A172 (cell line): ENCODE measurements at places on chromosomes 6 and 20. TPM values are rescaled to one million over a fixed set of nuclear protein-coding genes. Genes with fewer than 3 reads are reported as not detected.

Gene FABP7
- 0.19 TPM in 1 of 2 replicates, not detected in the other for total RNA-seq

Gene ULBP2
- 13.2 and 17.3 TPM in 2 replicates for total RNA-seq

DNA sequence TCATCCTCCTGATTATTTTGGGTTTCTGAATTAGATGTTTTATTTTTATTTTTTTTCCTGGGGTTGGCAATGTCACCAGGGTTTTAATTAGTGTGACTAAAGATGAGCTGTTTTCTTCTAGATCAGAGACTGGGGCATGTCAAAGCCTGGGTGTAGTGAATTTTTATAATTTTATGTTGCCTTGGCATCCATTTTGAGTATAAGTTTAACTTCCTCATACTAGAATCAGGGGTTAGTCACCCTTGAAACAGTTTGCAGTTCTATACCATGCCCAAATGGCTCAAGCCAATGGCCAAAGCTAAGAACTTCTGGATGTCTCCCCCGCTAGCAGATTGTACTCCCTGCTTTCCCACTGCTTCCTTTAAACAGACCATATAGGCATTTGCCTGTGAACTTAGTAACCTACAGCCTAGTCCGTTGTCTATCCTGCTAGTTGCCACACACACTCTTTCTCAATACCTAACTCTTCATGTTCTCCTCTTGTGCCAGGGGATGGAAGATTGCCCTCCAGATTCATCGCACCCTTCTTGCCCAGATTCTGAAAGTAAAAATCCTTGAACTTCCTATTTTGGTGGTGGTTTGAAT is 54.5 kb downstream of the KIAA0408 start:
- DNase-seq: no peak

Gene GDAP1L1
- 0.19 TPM in 1 of 2 replicates, not detected in the other for total RNA-seq

GRCh38 chr20:49096203-49096730 is 50.2 kb downstream of the CSE1L start:
- DNase-seq: no peak

DNA sequence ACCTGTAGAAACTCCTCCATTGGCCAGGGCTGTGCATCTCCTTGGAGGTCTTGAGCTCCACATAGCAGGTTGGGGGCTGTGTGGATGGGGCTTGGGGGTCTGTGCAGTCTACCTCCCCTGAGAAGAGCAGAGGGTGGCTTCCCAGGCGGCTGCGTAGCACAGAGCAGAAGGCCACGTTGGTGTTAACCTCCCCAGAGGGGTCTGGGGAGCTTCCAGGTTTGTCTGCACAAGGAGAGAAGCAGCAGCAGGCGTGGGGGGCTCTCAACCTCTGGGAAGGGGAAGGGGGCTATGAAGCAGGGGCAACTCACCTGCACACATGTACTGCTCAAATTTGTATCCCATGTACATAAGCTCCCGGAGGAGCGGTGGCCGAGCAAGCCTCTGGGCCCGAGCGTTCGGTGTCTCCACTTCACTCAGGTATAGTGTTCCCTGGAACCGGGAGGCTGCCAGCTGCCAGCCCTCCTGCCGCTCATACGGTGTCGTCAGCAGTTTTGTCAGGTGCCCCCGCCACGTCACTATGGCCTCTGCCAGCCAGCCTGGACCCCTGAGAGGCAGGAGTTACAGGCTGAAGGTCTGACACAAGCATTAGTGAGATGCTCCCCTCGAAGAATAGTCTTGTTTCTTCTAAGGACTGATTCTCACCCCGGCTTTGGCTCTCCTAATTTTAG is 1.2 kb downstream of the DXO start:
- DNase-seq: no peak

- no peak for DNase-seq
Observed at GRCh38 chr6:15456422-15456821, 206.4 kb downstream of the DTNBP1 start.
